ENCODE measurements at places on chromosomes 16 and 17. TPM values are rescaled to one million over a fixed set of nuclear protein-coding genes. Genes with fewer than 3 reads are reported as not detected.

- no peak for DNase-seq
These were observed 1.3 kb downstream of the SPN start for GRCh38 chr16:29664091-29664921.

- no peak for DNase-seq
These were observed 73.7 kb downstream of the CRISPLD2 start for GRCh38 chr16:84893467-84893848.

- DNase-seq: no peak
These were observed 20.4 kb downstream of the DNAH17 start for GRCh38 chr17:78556812-78557211.

- no peak for DNase-seq
These were observed 248.6 kb downstream of the FTO start for GRCh38 chr16:53952215-53953208.

GRCh38 chr16:73615071-73615940, 567.4 kb upstream of the ZFHX3 start:
- no peak for DNase-seq

- DNase-seq: no peak
These were observed 43.2 kb downstream of the RPH3AL start for GRCh38 chr17:309361-309888.

DNA sequence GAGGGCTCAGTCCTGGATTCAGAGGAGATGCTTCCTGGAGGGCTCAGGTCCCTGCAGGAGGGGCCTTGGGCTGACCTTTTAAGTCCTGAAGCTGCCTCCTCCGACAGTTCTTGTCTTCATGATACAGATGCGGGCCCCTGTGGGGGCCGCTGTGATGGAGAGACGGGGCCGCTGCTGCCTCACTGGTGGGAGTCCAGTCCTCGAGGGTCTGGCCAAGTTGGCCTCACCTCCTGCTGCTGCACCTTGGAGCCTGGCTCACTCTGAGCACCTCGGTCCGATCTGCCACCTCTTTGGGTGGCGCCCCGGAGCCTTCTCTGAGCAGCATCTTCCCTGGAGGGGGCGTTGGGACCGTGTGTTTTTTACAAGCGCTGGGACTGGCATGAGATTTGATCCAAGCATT, 79.1 kb downstream of the KLHDC4 start:
- no peak for DNase-seq

- no peak for DNase-seq
These were observed 255.5 kb downstream of the PRKCA start for GRCh38 chr17:66557886-66558285.

GRCh38 chr16:48511716-48512115, 98.3 kb downstream of the N4BP1 start:
- DNase-seq: no peak

- no peak for DNase-seq
These were observed 64.9 kb downstream of the ITFG1 start for GRCh38 chr16:47395733-47396498.

- no peak for DNase-seq
These were observed 5.9 kb downstream of the GEMIN4 start for GRCh38 chr17:746181-746580.

DNA sequence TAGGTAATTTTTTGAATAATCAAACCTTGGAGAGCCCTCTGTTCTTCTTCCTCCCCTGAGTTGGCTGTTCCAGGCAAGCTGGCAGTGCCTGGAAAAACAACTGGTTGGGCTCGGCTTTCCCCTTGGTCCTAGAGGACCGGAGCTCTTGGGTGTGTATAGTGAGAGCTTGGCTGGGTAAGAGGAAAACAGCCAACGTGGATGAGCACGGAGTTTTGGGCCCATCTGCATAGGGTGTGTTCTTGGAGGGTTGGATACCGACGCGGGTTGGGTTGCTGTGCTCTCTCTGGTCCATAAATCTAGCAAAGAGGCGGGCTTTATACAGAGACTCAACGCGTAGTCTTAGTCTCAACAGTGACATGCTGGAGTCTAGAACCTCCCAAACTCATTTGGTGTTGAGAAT, 23.2 kb downstream of the ITGB3 start:
- peak; percentile 72 for DNase-seq

Gene ALOX12
- not detected for total RNA-seq

Gene GPRC5B
- total RNA-seq: 26.6 TPM

Gene MYH13
- total RNA-seq: not detected

Gene GPR179
- under 0.01 TPM for total RNA-seq

Gene HBA2
- total RNA-seq: 46.4 TPM

All from breast epithelium (tissue), 4 donors.